Bronchial epithelial cell (primary cell): ENCODE measurements at places on chromosomes 5 and 9. TPM values are rescaled to one million over a fixed set of nuclear protein-coding genes. Genes with fewer than 3 reads are reported as not detected.

Gene GPR150
- 0.26 TPM in 2 replicates for total RNA-seq

Gene ANGPTL2
- 0.13 and 0.79 TPM in 2 replicates for total RNA-seq

Gene SLC36A3
- total RNA-seq = not detected in 2 replicates

Gene THBS4
- 0.26 TPM in 2 replicates for total RNA-seq

Gene IFNA16
- not detected in 2 replicates for total RNA-seq

Gene ADGRD2
- total RNA-seq = 0.38 TPM in 1 of 2 replicates, not detected in the other

Gene IL5
- not detected in 2 replicates for total RNA-seq

Gene WHRN
- total RNA-seq = 0.53 and 0.77 TPM in 2 replicates

Gene NMUR2
- not detected in 2 replicates for total RNA-seq

Gene ANKRD34B
- total RNA-seq = not detected in 2 replicates
